ENCODE measurements at places on chromosomes 16 and 17.
A peak's percentile ranks its signal among the peaks of the same experiment; 100 is the strongest.

DNA sequence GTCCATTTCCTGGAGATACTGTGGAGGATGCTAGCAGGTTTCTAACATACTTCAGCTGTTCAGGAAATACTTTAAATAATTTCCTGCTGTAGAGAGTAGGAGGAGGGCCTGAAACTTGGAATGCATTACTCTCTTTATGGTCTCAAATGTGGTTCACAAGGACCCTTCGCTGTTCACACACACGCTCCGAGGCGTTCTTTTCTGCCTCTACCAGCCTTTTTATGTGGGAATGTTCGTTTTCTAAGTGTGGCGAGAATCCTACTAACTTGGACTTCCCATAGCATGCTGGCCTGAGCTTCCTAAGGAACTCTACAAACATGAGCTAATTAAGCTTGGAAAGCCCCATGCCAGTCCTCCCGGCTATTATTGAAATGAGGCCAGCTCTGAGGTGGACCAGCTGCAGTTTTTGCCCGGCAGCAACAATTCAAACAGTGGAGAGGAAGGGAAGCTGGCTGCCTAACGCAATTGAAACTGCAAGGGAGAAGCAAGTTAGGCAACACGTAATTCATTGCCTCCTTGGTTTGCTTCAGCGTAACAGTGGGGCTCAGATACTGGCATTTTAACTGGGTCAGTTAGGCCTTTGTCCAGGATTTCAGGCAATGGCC is 18.9 kb downstream of the KPNA2 start:
- no peak for DNase-seq

- DNase-seq: no peak
Measured at GRCh38 chr16:67255553-67256221, 6.9 kb downstream of the SLC9A5 start.

DNA sequence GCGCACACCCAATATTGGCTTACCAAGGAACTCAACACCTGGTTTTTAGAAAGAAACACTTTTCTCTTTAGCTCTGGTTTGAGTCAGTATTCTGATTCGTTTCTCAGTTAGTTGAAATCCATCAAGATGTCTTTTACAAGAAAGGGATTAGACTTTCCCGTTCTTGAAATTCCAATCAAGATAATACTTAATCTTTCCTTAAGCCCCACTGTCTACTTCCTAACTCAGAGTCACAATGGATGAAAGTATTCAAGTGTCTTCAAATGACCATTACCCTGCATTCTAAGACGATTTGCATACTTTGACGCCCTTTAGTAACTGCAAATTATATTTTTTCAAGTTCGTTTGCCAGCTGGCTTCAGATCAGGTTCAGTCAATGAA is 189.8 kb downstream of the USP22 start:
- DNase-seq: no peak

DNA sequence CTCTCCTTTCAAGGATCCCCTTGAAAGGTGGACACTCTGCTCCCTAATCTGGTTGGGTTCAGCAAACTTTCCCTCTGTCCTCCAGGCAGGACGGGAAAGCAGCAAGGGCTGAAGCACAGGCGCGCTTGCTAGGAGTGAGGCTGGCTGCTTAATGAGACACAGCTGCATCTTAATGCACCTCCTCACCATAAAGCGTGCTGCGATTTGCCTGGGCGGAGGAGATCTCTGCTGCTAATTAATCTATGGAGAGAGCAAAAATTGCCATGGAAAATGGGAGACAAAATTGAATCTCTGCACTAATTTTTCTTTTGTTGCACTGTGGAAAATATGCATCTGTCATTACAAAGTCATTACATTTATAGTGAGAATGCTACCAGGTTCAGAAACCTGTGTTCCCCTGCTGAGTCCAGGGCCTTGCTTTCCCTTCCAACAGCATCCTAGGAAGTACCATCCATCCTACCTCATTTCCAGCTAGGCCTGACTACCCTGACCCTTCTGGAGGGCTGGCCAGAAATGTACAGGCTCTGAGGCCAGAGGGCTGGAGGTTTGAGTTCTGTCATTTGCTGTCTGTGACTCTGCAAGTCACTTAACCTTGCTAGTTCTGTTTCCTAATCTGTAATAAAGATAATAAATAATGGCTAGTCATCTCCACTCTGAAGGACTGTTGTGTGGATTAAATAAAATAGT is 43.5 kb upstream of the BCAR1 start:
- no peak for DNase-seq

- DNase-seq: no peak
Measured at GRCh38 chr17:82272495-82273326, 789 bp downstream of the CSNK1D start.

DNA sequence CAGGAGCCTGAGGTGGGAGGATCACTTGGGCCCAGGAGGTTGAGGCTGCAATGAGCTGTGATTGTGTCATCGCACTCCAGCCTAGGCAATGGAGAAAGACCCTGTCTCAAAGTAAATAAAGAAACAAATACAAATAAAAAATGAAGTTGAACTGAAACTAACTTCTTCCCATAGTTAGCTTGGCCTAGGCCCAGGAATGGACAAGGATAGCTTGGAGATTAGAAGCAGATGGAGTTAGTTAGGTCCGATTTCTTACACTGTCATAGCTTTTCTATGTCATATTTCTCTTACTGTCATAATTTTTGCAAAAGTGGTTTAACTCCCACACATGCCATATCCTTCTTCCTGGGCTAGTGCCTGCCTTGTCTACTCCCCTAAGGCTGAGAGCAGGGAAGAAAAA is 154.7 kb upstream of the CACNG3 start:
- DNase-seq: no peak

DNA sequence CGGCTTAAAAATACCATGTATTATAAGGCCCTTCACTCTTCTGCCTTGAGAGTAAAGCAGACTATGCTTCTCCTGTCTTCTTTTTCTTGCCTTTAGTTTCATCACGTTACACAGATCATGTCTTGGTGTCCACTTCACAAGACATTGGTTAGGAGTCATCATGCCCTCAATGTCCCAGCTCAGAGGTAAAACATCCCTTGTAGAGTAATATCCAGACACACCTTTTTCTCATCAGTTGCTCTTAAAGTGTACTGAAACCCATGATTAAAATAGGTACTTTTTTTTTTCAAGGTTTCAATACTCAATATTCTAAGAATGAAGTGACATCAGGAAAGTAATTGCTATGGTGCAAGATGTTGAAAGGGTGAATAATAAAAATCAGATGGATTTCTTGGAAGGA is 267.8 kb downstream of the PMP22 start:
- DNase-seq: no peak

DNA sequence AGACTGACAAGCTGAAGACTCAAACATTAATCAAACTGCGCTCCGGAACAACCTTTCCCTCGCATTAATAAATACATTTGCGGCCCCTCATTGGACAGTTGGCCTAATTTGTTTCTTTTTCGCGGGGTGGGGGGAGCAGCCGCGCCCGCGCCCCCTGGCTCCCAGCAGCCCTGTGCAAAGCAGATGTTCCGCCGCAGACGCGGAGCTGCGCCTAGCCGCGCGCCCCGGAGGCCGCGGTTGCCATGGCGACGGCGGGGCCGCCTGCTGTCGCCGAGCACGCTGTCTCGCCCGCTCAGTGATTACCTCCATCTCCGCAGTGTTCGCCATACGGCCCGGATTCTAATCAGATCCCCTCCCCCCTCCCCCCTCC is 25.5 kb downstream of the COPZ2 start:
- DNase-seq: peak; percentile 27

DNA sequence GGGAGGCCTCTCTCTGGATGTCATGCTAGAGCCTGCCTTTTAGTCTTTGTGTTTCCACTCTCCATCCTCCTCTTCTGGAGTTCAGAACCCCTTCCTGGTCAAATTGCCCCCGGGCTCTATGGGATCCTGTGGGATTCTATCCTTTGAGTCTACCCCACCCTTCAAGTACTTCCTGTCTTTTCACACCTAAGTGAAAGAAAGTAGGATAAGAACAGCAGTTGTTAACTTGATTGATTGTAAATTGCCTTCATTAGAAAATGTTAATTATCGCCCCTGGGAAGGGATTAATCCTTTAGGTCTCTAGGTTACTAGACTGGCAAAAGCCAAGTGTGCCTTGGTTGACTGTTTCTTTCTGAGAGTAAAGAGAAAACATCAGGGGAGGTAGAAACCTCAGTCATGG is 30.1 kb downstream of the PRKCB start:
- DNase-seq: no peak

DNA sequence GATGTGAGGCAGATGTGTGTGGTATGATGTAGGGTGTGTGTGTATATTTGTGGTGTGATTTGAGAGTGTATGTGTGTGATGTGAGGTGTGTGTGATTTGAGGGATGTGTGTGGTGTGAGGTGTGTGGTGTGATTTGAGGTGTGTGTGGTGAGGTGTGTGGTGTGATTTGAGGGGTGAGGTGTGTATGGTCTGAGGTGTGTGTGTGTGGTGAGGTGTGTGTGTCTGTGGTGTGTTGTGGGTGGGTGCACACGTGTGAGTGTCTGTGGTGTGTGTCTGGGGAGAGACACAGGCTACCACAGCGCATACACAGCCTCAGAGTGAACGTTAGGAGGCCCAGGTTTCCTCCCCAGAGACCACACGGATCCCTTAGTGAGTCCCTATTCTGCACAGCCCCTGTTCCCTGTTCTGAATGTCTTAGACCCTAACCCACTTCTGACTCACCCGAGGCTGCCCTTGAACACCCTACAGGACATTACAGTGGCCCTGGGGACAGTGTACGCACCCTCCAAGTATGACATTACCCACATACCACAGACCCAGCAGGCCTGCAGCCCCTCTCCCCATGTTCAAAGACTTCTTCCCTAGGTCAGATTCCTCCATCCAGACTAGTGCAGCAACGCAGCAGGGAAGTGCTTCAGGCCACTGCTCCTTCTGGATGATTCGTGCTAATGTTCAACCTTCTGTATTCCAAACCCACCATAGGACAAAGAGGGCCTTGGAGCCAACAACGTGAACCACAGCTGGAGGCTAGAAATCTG is 3.5 kb upstream of the RAB37 start:
- no peak for DNase-seq

DNA sequence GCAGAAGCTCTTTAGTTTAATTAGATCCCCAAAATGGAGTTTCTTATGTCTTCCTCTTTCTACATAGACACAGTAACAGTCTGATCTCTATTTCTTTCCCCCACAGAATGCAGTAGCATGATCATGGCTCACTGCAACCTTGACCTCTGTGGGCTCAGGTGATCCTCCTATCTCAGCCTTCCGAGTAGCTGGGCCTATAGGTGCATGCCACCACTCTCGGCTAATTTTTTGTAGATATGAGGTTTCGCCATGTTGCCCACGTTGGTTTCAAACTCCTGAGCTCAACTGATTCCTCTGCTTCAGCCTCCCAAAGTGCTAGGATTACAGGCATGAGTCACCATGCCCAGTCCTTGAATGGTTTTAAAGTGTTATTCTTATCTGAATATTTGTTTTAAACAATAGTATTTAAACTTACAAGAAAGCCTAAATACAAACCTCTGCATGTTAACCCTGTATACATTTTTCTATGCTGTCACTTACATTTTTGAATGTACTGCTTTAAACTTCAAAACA is 120.6 kb downstream of the GOSR1 start:
- no peak for DNase-seq

DNA sequence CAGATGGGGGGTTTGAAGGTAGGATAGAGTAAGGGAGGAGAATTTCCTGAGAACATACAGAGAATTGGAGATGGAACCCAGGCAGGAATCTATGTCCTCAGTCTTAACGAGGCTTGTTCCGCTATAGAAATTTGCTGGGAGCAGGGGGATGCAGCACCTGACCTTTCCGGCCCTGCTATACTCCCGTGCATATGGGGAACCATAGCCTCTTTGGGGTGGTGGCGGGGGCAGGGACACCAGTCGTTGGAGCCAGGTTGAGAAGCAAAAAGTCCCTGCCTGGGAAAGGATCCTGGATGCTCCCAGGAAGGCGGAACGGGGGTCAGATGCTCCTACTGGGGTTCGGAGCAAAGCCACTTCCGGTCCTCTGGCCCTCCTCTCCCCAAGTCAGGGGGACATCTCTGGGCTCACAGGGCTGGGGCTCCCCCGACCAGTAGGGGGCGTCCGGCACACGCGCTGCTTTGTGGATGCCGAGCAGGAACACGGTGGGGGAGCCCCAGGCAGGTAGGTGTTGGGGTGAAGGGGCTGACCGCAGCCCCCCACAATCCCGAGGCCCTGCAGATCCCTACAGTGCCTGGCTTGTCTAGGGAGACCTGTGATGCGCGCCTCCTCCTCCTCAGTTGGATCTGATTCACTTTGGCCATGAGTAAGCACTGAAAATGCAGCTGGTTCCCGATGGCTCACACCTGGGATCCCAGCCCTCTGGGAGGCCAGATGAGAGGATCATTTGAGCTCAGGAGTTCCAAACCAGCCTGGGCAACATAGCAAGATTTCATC is 15.5 kb upstream of the TFAP4 start:
- DNase-seq: peak; percentile 77

DNA sequence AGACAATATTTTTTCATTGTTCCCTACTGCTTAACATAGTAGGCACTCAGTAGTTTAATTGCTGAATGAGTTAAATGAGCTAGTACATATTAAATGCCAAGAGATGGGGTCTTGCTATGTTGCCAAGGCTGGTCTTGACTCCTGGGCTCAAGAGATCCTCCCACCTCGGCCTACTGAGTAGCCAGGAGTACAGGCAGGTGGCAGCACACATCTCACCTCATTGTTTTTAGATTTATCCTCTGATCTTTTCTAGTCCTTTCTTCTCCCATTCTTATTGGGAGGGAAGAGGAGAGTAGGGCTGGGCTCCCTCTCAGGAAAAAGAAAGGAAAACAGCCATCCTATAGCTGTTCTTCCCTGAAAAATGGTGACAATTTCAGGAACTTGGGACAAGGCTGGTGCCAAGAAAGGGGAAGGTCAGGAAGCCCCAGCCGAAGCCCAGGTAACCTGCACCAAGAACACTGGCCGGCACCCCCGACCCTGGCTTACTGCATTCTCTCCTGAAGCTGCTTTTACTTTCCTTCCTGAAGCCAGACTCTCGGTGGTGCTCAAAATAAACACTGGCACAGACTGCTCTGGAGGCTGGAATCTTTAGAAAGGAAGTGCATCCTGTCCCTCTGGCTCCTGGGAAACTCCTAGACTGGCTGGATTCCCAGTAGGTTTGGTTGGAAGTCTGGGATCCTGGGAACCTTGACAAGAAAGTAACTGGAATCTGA is 2.7 kb downstream of the TNFAIP1 start:
- no peak for DNase-seq

DNA sequence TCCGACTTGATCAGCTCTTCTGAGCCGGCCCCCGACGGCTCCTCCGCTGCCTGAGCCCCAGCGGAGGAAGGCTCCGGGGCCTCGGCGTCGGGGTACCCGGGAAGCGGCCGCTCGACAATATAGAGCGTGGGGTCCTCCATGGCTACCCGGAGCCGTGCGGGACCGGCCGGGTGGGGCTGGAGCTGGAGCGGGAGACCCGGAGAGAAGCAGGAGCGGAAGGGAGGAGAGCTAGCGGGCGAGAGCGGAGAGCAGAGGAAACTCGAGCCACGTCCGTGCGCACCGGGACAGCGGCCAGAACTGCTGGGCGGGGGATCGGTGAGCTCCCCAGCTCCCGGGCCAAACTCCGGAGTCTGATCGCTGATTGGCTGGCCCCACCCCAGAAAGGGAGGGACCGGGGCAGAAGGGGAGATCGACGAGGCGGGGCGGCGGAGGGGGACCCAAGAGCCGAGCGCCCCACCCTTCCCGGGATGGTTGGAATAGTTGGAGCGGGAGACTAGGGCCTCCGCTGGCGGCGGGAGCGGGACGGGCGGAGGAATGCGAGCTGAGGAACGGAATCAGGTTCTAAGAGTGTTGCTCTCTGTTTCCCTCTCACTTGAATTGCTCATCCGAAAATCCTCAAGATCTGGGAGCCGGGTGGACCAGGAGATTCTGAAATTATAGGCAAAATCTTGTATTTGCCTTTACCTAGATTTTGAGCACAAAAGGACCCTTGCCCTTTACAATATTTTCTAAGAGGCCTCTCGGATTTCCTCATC is at the start of gene CAVIN1:
Gene CAVIN1 (minus strand): TSS at position 299 of the 755 bp plus-strand sequence. CDS start 159 bp downstream, at position 140.
- no peak for DNase-seq

- DNase-seq: no peak
Measured at GRCh38 chr17:17109256-17109655, 67.0 kb downstream of the MPRIP start.

Measured in stimulated activated CD4-positive, alpha-beta T cell treated with anti-CD3 and anti-CD28 coated beads, TNF-alpha, amount 100 ng/mL, for 24 hours (primary cell).